K562 (cell line): ENCODE measurements at places on chromosomes 2 and 18. TPM values are rescaled to one million over a fixed set of nuclear protein-coding genes. Genes with fewer than 3 reads are reported as not detected.

DNA sequence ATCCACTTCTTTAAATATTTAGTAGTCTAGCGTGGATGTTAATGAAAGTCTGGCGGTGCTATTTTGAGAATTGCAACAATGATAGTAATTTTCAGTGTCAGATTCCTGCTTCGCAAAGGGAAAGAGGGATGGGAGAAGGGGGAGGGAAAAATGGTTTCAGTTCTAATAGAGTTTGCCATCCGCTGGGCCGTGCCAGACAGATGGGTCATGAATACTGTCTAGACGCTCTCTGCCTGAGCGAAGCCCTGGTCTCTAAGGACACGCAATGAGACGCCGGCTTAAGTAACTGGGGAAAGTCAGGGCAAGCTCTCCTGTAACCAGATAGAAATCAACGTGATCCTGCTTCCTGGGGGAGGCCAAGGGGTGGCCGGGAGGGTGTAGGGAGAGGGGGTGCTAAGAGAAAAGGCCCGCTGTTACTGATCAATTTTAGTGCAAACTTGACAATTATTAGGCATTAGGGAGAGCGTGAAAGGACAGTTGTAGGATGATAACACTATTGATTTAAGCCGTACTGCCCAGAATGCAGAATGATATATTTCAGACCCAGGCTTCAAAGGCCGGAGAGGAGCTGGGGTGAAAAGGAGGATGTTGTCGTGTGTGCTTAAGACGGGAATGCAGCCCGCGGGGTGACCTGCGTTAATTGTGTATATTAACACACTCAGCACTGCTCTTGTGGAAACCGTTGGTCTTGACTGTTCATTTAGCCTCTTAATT, 229.2 kb downstream of the LDLRAD4 start:
- DNase-seq: no peak

ANO7 gene
- total RNA-seq: 4.1 and 5.1 TPM in 2 replicates

GRCh38 chr18:35494251-35495220, 3.2 kb downstream of the INO80C start:
- no peak for DNase-seq

- DNase-seq: no peak
These were observed 60.1 kb upstream of the SKOR2 start for GRCh38 chr18:47311585-47311984.

GRCh38 chr2:216732334-216732733, 37.0 kb upstream of the IGFBP5 start:
- no peak for DNase-seq

DNA sequence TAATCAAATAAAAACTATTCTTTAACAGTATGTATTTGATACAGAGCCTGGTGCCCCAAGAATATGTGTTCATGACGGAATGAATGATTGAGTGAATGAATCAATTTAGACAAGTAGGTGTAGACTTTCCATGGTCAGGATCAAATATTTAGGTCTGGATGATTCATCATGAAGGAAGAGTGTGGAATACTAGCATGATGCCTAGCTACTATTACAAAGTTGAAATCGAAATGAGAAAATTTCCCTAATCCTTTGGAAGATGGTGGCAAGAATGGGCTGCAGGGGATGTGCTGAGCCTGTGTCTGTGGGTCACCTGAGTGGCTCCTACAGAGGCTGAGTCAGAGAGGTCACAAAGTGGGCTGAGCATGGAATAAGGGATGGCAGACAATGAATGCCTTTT, 3.1 kb upstream of the MALT1 start:
- DNase-seq: no peak

HES6 gene
- 123 and 133 TPM in 2 replicates for total RNA-seq

RAMP1 gene
- total RNA-seq: 0.29 TPM in 1 of 2 replicates, not detected in the other

DNA sequence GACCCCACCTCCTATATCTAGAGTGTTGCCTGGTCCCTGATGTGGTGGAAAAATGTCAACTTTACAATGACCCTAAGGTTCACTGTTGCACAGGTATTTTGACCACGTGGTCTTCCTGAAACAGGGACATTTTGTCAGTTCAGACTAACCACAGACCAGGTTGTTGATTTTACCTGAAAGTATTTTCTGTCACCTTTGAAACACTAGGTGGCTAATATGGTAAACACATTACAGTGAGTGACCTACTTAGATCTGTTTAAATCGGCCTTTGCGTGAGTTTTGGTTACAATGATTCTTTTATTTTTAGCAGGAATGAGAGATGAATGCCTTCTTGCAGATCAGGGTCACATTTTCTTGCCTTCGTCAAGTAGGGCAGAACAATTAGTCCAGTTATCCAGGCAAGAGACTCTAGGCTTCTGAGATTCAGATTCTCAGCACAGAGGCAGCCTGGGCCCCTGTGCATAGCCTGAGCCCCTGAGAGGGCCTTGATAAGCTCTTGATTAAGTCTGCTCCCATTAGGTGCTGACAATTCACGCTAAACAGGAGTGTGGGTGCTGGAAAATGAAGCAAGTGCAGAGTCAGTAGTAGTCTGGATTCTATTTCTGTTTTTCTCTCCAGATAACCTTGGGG, 226.2 kb downstream of the KCNS3 start:
- no peak for DNase-seq

- DNase-seq: no peak
These were observed 22.5 kb downstream of the INPP4A start for GRCh38 chr2:98467082-98467536.

DNA sequence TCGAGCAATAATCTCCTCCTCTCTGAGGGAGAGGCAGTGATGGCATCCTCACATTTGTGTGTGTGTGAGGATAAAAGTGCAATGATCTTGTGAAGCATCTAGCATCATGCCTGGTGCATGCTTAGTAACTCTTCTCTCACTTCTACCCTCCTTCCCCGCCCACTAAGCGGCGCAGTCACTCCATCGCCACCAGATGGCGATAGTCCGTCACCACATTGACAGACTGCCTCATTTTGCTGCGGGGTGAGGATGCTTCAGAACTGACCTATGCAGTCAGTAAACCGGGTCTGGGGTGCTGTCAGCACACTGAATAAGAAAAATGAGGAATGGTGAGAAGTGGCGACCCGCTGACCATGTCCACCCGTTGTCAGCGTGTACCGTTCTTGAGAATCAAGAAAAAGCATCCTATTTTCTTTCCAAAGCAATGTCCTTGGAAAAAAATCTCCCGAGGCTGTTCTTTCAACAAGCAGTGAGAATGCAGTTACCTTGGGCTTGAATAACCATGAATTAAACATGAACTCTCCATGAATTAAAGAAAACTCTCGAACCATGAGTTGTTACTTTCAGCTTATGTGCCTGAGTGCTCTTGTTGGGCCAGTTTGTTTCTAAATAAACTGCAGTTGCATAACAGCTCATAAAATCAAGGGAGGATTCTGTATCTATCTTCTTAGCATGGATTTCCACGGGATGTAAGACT, 37.3 kb upstream of the TMEM177 start:
- DNase-seq: peak; percentile 76

PFN4 gene
- total RNA-seq: 0.16 and 0.56 TPM in 2 replicates

DNA sequence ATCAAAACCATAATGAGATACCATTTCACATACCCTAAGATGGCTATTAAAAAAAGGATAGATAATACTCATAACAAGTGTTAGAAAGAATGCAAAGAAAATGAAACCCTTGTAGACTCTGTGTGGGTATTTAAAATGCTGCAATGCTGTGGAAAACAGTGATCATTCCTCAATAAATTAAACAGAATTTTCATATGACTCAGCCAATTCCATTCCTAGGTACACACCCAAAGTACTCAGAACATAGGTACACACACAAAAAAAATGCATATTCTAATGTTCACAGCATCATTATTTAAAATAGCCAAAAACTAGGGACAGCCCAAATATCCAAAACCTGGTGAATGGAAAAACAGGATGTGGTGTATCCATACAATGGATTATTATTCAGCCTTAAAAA, 502.3 kb downstream of the KCNJ3 start:
- DNase-seq: no peak

LAMA3 gene
- 0.07 and 0.13 TPM in 2 replicates for total RNA-seq

GRCh38 chr18:2908166-2908945, 61.5 kb downstream of the EMILIN2 start:
- DNase-seq: no peak

- DNase-seq: no peak
These were observed 45.8 kb downstream of the PTPN2 start for GRCh38 chr18:12838178-12838634.

VIL1 gene
- 2.4 and 2.7 TPM in 2 replicates for total RNA-seq

GRCh38 chr2:21772624-21773023, 648.9 kb downstream of the TDRD15 start:
- no peak for DNase-seq

- DNase-seq: no peak
These were observed 338.1 kb upstream of the RAB6C start for GRCh38 chr2:129641371-129641770.

DNA sequence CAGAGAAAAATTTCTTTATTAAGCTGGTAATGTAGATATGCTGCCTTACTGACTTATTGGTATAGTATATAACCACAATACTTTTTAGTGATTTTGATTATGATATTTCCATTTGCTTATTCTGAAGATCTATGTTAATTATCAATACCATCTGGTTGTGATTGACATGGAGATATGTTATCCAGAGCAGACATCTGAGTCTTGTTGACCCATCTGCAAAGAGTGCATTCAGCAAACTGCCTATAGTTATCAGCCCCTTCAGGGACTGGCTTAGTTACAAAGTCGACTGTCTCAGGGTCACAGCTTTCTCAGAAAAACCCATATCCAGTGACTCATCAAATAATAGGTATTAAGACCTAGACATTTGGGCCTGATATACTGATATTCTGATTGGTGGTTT, 475.7 kb downstream of the DSC3 start:
- peak; percentile 26 for DNase-seq

ITSN2 gene
- total RNA-seq: 16.6 and 19.9 TPM in 2 replicates

ZAP70 gene
- 0.80 and 0.98 TPM in 2 replicates for total RNA-seq

- no peak for DNase-seq
These were observed 38.3 kb upstream of the OTOF start for GRCh38 chr2:26516246-26516645.

DNA sequence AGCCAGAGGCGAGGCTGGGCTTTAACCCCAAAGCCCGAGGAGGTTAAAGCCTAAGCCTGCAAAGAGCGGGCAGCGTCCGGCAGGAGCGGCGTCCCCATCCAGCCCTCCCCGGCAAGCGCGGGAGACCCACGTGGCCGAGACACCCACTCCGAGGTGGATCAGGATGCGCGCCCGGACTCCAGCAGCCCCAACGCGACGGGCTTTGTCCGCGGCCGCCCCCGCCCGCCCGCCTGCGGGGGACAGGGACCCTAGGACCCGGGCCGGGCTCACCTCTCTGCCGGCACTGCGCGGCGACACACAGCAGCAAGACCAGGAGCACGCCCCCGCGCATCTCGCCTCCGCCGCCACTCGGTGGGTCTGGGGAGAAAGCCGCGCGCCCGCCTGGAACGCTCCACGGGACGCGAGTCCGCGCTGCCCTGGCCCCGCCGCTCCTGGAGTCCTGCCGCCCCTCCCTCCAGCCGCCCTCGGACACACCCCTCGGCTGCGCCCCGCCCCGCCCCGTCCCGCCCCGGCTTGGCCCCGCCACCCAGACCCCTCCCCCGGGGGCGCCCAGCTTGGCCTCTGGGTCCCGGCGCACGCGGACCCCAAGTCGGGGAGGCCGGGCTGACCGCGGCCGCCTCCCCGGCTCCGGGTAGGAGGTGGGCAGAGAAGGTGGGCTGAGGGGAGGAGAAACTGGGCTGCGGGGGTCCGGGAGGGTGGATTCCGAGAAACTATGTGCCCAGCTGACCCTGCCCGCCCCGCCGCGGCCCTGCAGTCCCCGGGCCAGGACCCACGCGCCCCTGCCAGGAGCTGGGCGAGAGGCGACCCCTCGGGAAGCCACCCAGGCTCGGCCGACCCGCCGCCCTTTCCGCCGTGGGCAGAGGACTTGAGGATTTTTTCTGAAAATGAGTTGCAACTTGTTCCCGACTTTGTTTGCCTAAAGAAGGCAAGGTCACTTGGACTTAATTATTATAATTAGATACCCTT, at the start of gene LAMA1:
LAMA1 (minus strand) TSS at position 408 of the 966 bp plus-strand sequence; CDS start at position 331, 77 bp downstream.
- no peak for DNase-seq

- DNase-seq: no peak
These were observed 650 bp downstream of the ACKR3 start for GRCh38 chr2:236570081-236570868.

RFTN2 gene
- total RNA-seq: not detected in 2 replicates

DNA sequence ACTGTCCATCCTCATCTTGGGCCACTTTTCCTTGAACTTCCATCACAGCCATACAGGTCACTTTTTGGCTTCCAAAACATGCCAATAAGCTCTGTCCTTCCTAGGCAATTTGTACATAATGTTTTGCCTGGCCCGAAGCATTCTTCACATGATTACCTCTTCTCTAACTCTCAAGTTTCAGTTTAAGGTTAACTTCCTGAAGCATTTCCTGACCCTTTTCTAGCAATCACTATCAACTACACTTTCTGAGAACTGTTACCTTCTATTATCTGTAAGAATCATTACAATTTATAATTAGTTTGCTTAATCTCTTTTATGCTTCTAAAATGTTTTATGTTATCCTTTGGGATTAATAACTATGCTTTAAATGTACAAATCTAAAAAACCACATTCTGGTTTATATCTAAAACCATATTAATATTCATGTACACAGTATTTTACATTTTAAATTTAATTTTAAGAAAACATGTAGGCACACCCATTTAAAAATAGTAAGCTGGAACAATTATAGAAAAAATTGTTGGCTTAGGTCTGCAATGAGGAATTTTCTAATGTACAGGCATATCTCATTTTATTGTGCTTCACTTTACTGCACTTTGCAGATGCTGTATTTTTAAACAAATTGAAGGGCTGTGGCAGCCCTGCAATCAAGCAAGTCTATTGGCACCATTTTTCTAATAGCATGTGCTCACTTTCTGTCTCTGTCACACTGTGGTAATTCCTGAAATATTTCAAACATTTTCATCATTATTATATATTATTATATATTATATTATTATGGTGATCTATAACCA, 76.4 kb downstream of the C2orf74 start:
- DNase-seq: no peak

GRCh38 chr2:227241005-227241404, 76.6 kb downstream of the COL4A3 start:
- no peak for DNase-seq

DNA sequence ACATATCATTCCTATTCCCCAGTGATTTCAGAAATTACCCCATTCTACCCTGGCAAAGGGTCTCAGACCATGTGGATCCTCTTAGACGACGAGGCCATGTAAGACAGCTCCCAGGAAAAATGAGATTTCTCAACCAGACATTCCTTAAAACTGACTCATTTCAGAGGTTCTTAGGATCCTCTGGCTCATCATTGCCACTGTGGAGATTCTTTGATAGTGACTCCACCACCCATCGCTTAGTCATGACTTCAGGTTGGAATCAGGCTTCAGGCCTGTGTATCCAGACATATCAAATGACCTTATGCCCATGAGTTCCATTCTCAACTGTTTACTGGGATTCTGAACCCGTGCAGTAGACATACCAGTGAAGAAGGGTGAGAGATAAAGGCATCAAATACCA, 245.6 kb upstream of the TCF4 start:
- no peak for DNase-seq

- DNase-seq: no peak
These were observed 33.6 kb downstream of the TMEM177 start for GRCh38 chr2:119712571-119712970.

DNA sequence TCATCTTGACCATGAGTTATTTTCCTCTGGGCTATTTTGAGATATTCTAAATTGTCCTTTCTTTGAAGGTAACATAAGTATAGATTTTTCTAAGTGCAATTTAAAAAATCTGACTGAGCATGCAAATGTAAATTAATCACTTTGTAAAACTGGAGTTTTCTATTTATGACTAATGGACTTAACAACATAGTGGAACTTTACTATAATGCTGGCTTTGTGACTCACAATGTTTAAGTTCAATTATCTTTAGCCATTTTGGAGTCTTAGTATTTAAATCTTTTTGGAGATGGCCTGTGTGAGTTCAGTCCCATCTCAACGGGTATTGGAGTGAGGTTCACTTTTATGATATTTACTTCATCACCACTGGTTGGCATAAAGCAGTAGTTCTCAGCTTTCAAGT, 35.2 kb upstream of the NOSTRIN start:
- no peak for DNase-seq

GRCh38 chr2:111239107-111239506, 118.4 kb downstream of the BCL2L11 start:
- no peak for DNase-seq
